ENCODE measurements at places on chromosomes 7 and 10.

- no peak overlapping the region for H3K27ac ChIP-seq
- no peak for DNase-seq
- H3K36me3 ChIP-seq = peaks cover 20% of the 10 kb centered on the region
- H3K4me1 ChIP-seq = no peaks in the 10 kb centered on the region
Observed at GRCh38 chr10:117993166-117993565, 53.6 kb downstream of the RAB11FIP2 start.

DNA sequence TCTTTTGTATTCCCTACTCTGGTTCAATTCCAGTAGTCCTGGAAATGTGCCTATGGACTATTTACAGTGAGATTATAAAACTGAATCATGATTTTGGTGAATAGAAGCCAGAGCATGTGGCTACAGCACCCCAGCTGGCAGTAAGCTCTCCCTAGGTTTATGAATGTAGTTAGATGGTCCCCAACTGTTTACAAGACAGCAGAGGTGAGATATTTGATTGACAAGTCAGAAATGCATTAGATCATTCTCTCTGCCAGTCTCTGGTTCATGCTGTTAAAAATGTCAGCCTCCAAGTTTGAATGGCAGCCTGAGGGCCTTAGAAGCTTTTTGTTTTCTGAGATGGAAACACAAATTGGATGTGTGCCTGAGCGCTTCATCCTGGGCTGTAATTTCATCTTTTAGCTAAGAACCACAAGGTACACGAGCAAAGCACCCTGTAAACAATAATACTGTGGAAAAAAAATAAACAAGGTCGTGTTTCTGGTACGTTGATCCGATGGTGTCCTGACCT lies 85.0 kb downstream of the BTRC start:
- no peaks in the 10 kb centered on the region for H3K36me3 ChIP-seq
- no peak overlapping the region for H3K27ac ChIP-seq
- no peak overlapping the region for H3K4me3 ChIP-seq

DNA sequence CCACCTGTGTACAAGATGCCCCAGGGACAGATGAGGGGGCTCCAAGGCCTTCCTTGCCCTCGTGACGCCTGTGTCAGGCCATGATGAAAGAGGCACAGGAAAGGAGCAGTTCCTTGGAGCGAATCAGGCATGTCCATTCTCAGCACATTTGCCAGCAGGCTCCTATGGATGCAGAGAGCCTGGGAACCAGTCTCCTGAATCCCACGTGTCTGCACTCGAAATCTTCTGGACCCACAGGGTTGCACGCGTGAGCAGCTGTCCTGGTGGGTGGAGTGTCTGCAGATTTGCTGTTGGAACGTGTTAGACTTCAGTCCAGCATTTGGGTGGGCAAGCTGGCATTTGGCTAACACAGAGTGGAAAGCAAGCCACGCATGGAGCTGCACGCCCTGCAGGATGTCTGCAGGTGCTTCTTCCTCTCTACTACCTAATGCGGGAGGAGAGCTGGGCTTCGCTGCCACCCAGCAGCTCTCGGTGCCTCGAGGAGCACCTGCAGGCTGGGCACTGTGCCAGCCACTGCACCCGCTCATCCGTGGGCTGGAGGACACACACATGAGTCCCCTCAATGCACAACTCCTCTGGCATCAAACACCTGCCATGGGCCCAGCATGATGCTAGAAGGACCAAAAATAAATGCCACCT lies 140.7 kb downstream of the PAXIP1 start:
- H3K4me1 ChIP-seq = no peaks in the 10 kb centered on the region
- H3K27ac ChIP-seq = no peak overlapping the region

DNA sequence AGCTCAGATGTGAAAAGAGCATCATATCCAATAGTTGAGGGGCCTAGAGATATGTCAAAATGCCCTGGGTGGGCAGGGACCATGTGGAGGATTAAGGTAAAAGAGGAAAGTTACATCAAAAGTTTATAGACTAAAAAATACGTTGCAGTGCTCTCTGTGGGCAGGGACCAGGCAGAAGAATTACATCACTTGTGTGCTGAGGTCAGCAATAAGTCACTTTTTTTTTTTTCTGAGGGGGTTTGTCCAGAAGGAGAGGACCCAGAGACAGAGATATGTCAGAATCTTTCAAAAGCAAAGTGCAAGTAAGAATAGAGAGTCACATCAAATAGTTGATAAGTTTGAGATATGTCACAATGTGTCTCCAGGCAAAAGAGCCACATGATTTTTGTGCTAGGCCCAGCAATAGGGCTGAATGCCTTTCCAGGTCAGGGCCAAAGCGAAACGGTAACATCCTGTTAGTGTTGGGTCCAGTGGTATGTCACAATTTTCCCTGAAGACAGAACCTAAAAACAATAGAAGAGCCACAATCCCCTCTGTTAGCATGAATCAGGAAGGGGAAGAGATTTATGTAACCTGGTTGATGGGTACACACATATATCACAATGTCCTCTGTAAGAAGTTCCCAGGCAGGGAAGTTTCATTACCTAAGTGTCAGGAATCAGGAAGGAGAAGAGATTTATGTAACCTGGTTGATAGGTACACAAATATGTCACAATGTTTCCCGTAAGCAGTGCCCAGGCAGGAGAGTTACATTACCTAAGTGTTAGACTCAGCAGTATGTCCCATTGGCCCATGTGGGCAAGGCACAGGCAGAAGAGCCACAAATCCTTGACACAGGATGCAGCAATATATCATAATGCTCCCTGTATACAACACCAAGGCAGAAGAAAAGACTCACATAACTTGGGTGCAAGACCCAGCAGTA lies 28.1 kb upstream of the ZNF107 start:
- DNase-seq = no peak
- no peaks in the 10 kb centered on the region for H3K27me3 ChIP-seq
- H3K36me3 ChIP-seq = no peaks in the 10 kb centered on the region
- no peak overlapping the region for H3K27ac ChIP-seq
- H3K4me1 ChIP-seq = no peaks in the 10 kb centered on the region

DNA sequence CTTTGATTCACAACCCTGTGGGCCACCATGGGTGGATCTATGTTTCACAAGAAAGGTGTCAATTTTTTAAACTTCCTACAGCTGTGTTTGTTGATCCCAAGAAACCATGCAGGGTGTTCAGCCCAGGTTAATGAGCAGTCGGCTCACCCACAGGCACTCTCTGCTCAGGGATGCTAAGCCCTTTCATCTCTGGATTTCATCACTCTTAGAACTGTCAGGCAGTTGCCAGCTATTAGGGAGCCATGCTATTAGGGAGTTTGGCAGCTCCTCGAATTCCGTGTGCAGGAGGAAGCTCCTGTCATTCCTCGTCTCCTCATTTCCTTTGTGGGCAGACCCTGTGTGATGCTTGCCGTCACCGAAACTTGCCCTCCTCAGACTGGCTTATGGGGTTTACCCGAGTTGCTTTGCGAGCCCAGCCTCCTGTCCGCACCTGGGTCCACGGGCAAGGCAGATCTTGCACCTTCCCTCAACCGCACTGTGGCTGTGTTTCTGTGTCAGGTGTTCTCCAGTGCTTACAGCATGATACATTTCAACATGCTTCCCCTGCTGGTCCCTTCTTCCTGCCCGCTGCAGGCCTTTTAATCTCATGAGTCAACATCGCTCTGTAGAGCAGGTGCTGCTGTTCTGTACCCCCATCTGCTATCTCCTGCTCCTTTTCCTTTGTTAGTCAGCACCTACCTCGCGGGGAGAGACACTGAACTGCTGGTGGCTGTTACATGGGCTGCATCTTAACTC lies 509.8 kb downstream of the SUGCT start:
- peaks cover 2% of the 10 kb centered on the region for H3K27me3 ChIP-seq
- no peak overlapping the region for H3K4me3 ChIP-seq
- no peak overlapping the region for H3K27ac ChIP-seq
- H3K4me1 ChIP-seq = peaks cover 7% of the 10 kb centered on the region

GRCh38 chr10:125373546-125373945 lies 213.2 kb upstream of the CTBP2 start:
- H3K27me3 ChIP-seq = peaks cover 5% of the 10 kb centered on the region
- no peak overlapping the region for H3K4me3 ChIP-seq
- no peak for DNase-seq
- H3K36me3 ChIP-seq = no peaks in the 10 kb centered on the region
- H3K27ac ChIP-seq = no peak overlapping the region

DNA sequence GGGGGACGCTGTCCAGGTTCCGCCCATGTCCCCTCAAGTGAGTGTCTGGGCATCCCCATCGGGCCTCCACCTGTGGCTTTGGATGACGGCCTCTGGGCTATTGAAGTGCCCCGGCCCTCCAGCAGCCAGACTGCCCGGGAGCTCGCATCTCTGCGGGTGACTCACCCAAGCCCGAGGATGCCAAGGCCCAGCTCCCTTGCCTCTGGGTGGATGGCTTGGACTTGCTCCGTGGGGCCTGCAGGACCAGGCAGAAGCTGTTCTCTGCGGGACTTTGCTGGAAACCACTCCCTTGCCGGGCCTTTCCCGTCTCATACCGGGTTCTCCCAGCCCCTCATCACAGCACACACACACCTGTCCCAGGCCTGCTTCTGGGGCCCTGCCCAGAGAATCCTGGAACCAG lies 22.4 kb downstream of the DPYSL4 start:
- DNase-seq = no peak
- no peaks in the 10 kb centered on the region for H3K4me1 ChIP-seq
- H3K4me3 ChIP-seq = no peak overlapping the region
- no peaks in the 10 kb centered on the region for H3K27me3 ChIP-seq
- H3K36me3 ChIP-seq = peaks cover 16% of the 10 kb centered on the region
- no peak overlapping the region for H3K27ac ChIP-seq

DNA sequence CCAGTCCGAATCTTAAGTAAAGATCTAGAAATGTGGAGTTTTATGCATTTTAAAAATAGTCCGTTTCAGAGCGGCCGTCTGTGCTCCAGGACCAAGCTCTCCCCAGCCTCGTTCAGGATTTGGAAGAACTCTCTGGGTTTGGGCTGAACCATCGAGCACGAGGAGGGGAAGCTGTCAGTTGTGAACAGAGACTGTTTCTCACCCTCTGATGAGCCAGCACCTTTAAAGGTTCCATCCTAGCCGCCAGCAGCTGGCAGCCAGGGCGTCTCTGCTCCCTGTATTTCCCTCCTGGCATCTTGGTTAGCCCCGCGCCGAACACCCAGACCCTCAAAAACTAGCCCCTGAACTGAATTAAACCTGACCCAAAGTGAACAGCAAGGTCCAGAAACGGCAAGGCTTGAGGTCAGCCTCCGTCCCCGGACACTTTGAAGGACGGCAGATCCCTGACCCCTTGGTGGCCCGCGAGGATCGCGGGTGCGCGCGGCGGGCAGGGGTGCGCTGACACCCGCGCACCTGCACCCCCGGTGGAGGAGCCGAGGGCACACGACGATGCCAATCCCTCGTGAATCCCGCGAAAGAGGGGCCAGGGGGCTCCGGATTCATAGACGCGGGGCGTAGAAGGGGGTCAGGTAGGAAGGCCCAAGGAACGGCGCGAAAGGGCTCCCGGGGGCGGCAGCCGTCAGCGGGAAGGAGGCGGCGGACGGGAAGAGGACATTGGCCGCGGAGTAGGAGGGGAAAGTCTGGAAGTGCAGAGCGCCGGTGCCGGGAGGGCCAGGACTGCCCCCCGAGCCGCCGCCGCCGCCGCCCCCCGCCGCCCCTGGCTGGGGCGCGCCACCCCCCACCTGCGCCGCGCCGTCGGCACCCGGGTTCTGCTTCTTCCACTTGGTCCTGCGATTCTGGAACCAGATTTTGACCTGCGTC lies 2.7 kb downstream of the NKX1-2 start:
- peaks cover 17% of the 10 kb centered on the region for H3K4me1 ChIP-seq
- H3K36me3 ChIP-seq = no peaks in the 10 kb centered on the region
- H3K4me3 ChIP-seq = no peak overlapping the region
- DNase-seq = no peak
- H3K27me3 ChIP-seq = peaks cover 64% of the 10 kb centered on the region
- H3K27ac ChIP-seq = no peak overlapping the region

- H3K4me1 ChIP-seq = no peaks in the 10 kb centered on the region
- no peaks in the 10 kb centered on the region for H3K27me3 ChIP-seq
- no peak within 1 kb of the TSS for H3K27ac ChIP-seq
- peaks cover 6% of the 10 kb centered on the region for H3K36me3 ChIP-seq
Observed at GRCh38 chr10:133453516-133454203, at the start of gene SCART1. SCART1 (plus strand) TSS chr10:133453945; CDS start chr10:133453998, 53 bp downstream.

- no peak overlapping the region for H3K4me3 ChIP-seq
- H3K36me3 ChIP-seq = no peaks in the 10 kb centered on the region
- no peak for DNase-seq
- no peak overlapping the region for H3K27ac ChIP-seq
Observed at GRCh38 chr10:83816942-83817341, 322.4 kb upstream of the GHITM start.

GRCh38 chr10:17212802-17213221 lies 11.3 kb upstream of the TRDMT1 start:
- no peak for DNase-seq
- H3K4me3 ChIP-seq = no peak overlapping the region
- H3K4me1 ChIP-seq = peaks cover 42% of the 10 kb centered on the region
- H3K27ac ChIP-seq = no peak overlapping the region
- peaks cover 2% of the 10 kb centered on the region for H3K36me3 ChIP-seq

DNA sequence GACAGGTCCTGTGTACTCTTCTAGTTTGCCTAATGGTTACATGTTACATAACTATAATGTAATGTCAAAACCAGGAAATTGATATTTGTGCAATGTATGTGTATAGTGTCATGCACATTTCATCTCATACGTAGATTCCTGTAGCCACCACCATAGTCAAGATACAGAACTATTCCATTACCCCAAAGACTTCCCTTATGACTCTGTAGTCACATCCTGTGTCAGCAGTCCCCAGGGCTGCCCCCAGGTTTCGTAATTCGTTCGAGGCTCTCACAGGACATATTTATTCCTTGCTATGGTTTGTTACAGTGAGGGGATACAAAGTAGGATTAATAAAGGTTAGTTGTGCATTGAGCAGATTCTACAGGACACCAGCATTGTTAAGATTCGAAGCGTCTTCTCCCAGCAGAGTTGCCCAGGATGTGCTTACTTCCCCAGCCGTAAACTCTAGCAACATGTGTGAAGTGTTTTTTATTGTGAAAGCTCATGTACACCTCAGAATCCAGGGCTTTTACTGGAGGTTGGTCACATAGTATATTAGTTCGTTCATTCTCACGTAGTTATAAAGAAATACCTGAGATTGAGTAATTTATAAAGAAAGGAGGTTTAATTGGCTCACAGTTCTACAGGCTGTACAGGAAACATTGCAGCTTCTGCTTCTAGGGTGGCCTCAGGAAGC lies 18.6 kb downstream of the RABGEF1 start:
- peaks cover 39% of the 10 kb centered on the region for H3K4me1 ChIP-seq
- DNase-seq = peak; percentile 55
- H3K27ac ChIP-seq = peak overlapping the region; percentile 65
- no peaks in the 10 kb centered on the region for H3K27me3 ChIP-seq
- H3K36me3 ChIP-seq = peaks cover 11% of the 10 kb centered on the region

GRCh38 chr10:3992382-3993178 lies 207.6 kb upstream of the KLF6 start:
- H3K36me3 ChIP-seq = no peaks in the 10 kb centered on the region
- no peak overlapping the region for H3K4me3 ChIP-seq
- H3K4me1 ChIP-seq = peaks cover 7% of the 10 kb centered on the region
- no peaks in the 10 kb centered on the region for H3K27me3 ChIP-seq
- H3K27ac ChIP-seq = no peak overlapping the region

Measured in activated CD8-positive, alpha-beta T cell treated with anti-CD3 and anti-CD28 coated beads for 36 hours (primary cell).